Stimulated activated CD8-positive, alpha-beta memory T cell treated with anti-CD3 and anti-CD28 coated beads, Interleukin-2, amount 100 ng/mL, for 1 hour (primary cell): ENCODE measurements at places on chromosomes 4 and X.

DNA sequence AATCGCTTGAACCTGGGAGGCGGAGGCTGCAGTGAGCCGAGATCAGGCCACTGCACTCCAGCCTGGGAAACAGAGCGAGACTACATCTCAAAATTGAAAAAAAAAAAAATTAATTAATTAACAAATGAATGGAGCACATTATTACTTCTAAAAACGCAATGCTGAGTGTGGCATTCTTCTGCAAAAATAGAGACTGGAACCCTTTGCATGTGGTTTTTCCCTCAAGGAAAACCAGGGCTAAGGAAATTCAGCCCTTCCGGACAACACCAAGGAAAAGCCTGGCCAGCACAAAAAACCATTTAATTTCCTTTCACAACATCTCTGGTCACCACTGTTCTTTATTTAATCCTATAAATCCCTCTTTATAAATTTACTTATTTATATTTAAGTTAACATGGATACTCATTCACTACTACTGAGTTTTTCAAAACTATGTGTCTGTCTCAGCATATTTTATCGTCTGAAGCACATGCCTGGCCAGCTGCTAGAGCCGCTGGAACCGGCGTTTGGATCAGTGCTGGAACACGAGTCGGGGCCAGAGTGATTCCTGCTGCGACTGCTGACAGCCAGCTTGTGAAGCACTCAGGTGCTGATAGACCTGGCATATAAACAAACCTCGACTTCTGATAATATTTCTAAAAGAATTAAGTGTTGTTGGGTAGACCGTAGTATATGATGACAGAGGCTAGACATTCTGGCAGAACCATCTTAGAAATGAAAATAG, 84.5 kb upstream of the WWC2 start:
- no peak for DNase-seq

- DNase-seq = no peak
These were observed 156.1 kb downstream of the FRAS1 start for GRCh38 chr4:78213218-78213617.

DNA sequence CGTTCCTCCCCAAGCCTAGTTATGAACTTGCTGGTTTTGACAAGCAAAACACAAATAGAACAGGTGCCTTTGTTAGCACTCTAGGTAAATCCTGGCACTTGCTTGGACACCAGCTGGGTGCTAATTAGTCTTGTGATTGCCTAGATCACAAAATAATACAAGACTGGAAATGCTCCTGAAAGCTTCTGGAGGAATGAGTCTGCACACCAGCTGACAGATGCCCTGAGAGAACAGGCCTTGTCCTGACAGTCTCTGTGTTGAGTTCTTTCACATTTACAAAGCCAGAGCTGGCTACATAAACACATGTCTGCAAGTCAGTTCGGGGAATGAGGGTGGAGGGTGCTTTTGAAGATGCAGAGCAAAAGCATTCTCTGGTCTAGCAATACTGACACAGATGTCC, 93.8 kb downstream of the ELOVL6 start:
- no peak for DNase-seq

DNA sequence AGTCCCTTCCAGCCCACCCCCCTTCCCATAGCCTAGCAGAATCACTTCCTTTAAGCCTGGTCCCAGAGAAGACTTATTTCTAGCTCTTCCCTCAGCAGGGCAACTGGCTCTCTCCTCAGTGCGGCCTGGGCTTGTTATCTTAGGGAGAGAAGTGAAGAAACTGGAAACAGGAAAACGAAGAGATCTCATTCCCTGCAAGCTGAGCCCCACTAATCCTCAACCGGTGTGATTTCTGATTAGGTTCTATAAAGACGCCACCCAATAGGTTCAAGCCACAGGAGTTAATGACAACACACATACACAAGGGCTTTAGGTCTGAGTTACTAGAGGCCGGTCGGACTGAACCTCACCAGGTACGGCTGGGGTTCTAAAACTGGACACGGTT, 3.2 kb downstream of the GSX2 start:
- no peak for DNase-seq

DNA sequence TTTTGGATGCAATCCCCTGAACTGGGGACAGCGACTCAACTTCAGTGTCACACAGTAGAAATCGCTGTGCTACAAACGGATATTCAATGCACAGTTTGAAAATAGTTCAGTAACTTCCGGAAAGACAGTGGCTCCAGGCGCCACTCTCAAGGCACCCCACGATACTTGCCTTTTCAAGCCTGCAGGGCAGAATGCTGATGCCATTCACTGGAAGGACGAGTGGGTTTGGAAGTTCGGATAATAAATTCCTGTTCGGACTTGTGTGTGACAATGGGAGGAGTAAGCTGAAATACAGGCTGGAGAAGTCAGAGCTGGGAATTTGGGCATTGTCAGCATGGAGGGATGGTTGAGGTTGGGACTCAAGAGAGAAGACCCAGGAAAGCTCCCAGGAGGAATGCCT, 64.3 kb upstream of the HELT start:
- no peak for DNase-seq

- no peak for DNase-seq
These were observed 351.6 kb downstream of the PCDH7 start for GRCh38 chr4:31071508-31072486.

- DNase-seq = no peak
These were observed 118.5 kb downstream of the CFAP299 start for GRCh38 chr4:80454040-80454439.

DNA sequence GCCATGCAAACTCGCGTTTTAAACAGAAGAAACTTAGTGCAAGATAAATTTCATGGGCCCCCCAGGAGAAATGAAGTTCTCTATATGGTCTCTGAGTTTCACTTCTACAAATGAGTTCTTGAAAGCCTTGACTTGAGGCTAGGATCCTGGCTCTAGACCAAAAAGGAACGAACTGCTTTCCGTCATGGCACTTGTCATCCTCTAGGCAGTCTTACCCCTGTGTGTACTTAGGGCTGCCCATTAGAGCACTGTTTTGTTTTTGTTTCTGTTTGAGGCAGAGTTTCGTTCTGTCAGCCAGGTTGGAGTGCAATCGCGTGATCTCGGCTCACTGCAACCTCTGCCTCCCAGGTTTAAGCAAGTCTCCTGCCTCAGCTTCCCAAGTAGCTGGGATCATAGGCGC, 29.0 kb downstream of the RNF4 start:
- DNase-seq = no peak

- no peak for DNase-seq
These were observed 77.4 kb upstream of the PUDP start for GRCh38 chrX:7225338-7225737.

GRCh38 chr4:64559571-64559970, 150.3 kb upstream of the TECRL start:
- DNase-seq = no peak

DNA sequence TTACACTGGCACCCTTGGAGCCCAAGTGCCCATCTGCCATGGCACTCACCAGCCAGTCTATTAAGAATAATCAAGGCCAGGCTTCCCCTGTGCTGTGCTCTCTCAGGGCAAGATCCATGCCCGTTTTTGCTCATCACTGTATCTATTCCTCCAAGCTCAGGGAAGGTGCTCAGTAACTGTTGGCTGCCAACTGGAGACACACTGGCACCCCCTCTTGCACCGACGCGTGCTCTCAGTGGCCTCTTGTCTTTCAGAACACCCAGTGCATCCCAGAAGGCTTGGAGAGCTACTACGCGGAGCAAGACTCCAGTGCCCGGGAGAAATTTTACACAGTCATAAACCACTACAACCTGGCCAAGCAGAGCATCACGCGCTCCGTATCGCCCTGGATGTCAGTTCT, 30.1 kb downstream of the NSG1 start:
- no peak for DNase-seq

DNA sequence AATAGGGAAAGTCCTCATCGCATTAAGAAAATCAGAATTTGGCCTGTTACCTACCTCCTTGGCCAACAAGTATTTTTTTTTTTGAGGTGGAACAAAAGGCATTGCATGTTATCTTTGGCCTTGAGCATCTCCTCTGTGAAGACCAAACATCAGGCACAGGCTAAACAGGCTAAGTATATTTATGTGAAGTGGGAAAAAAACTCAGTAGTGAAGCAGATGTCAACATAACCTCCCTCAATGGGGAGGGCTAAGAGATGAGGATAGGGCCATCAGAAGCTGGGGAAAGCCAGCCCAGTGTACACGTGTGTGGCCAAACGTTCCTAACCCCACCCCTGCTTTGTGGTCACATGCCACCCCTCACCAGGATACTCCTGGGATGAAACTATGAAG, 102.5 kb downstream of the FNIP2 start:
- DNase-seq = no peak

GRCh38 chr4:56699537-56700105, 18.5 kb upstream of the HOPX start:
- no peak for DNase-seq

DNA sequence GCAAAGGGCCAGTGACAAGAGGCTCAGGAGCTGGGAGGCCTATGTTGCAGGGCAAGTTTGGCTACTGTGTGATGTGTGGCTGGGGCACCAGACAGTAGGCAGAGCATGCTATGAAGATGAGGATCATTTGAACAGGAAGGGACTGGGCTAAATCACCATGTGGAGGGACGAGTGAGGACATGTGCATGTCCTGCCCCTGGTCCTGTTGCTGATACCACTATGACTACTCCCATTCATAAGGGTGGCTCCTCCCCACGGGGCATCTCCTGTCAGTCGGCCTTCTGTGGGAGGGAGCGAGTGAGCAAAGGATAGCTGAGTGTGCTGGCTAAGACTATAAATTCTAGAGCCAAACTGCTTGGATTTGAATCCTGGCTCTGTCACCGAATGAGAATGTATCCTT, 139.2 kb downstream of the TMEM164 start:
- no peak for DNase-seq

DNA sequence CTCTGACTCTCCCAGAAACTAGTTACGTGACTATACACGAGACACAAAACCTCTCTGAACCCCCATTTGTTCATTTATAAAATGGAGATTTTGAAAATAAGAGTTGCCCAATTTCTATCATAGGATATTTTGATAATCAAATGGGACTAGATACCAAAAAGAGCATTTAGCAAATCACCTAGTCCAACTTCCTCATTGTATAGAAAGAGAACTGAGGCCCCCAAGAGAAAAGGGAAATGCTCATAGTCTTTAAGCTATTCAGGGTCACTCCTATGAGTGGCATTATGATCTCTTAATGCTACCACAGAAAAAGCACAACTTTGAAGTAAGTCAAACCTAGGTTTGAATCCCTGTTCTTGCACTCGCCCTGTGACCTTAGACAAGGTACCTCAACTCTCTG, 62.7 kb downstream of the BMP15 start:
- no peak for DNase-seq

- DNase-seq = no peak
These were observed 3.3 kb upstream of the RPS4X start for GRCh38 chrX:72280321-72280845.

DNA sequence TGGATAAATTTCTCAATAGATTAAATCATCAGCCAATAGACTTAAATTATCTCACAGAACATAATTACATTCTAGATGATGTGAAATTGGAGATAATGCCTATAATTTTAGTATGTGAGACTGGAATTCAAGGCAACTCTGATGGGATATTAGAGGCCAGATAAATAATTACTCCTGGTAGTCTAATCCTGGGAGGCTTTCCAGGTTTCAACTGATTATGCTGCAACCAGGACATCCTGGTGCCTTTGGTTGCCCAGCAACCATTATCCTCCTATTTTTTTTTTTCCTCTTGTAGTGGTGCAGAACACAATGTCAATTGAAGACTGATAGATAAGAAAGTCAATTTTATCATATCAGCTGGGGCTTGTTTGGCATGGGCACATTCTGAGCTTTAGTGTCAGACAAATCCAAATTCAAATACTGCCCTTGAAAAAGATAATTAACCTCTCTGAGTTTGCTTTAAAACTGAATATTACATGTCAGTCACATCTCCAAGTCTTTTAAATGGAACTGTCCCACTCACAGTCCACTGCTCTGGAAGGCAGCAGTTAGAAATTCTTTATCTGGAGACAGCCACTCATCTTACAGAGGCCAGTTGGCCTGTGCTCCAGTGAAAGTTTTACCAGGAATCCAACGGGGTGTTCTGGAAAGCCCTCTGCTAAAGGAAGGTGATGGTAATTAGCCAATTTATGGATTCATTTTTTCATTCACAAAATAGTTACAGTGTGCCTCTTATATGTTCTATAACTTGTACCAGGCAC, 95.3 kb upstream of the GUCY1A1 start:
- DNase-seq = no peak

GRCh38 chr4:10096201-10096977, 20.2 kb downstream of the WDR1 start:
- DNase-seq = peak; percentile 56

GRCh38 chrX:110168585-110168984, 149.3 kb downstream of the AMMECR1 start:
- no peak for DNase-seq

DNA sequence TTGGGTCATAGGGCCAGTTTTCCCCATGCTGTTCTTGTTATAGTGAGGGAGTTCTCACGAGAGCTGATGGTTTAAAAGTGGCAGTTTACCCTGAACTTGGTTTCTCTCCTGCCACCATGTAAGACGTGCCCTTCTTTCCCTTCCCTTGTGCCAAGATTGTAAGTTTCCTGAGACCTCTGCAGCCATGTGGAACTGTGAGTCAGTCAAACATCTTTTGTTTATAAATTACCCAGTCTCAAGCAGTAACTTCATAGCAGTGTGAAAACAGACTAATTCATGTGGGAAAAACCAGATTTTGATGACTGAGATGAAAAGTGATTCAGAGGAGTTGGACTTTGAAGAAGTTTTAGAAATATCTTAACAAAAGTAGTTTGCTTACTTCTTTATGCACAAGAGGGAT, 101.4 kb downstream of the ARHGAP10 start:
- no peak for DNase-seq

- DNase-seq = no peak
These were observed 205.9 kb downstream of the NDST4 start for GRCh38 chr4:114907568-114907967.

- no peak for DNase-seq
These were observed 150.3 kb downstream of the PCDH7 start for GRCh38 chr4:30870513-30870912.

GRCh38 chrX:112368371-112368770, 285.8 kb upstream of the TRPC5 start:
- DNase-seq = no peak

- no peak for DNase-seq
These were observed 286.5 kb downstream of the EPHA5 start for GRCh38 chr4:65383589-65384305.

GRCh38 chrX:134172588-134173259, 64.3 kb upstream of the CCDC160 start:
- DNase-seq = no peak

GRCh38 chr4:48949518-48950219, 36.4 kb upstream of the CWH43 start:
- no peak for DNase-seq

GRCh38 chr4:26083987-26084386, 170.0 kb downstream of the SMIM20 start:
- DNase-seq = no peak

DNA sequence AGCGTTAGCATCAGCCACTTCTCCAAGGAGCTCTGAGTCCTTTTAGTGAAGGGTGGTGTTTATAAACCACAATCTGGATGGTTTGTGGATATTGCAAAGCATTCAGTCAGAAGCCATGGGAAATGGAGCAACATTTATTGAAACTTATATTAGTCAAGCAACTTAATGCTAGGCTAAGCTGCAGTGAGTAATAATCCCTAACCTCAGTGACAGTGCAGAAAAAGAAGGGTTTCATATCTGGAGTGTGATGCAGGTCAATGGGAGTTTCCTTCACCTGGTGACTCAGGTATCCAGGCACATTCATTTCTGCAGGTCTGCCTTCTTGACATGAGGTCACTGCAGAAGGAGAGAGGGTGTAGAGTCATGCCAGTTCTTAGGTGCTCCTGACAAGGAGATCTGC, 10.4 kb upstream of the DRD5 start:
- DNase-seq = no peak
